ENCODE measurements at places on chromosomes 1 and 21.

DNA sequence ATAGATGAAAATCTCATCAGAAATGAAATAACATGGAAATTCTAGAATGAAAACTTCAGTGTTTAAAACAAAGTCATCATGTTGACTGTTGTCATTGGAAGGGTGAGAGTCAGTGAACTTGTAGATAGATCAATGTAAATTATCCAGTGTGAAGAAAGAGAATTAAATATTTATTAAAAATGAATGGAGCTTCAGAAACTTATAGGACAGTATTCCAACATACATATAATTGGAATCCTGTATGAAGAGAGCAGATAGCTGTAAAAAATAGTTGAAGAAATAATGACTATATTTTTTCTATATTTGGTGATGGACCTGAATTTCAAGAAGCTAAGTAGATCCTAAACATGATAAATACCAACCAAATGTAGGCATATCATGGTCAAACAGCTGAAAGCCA is 60.0 kb downstream of the MAN1A2 start:
- no peak for DNase-seq

DNA sequence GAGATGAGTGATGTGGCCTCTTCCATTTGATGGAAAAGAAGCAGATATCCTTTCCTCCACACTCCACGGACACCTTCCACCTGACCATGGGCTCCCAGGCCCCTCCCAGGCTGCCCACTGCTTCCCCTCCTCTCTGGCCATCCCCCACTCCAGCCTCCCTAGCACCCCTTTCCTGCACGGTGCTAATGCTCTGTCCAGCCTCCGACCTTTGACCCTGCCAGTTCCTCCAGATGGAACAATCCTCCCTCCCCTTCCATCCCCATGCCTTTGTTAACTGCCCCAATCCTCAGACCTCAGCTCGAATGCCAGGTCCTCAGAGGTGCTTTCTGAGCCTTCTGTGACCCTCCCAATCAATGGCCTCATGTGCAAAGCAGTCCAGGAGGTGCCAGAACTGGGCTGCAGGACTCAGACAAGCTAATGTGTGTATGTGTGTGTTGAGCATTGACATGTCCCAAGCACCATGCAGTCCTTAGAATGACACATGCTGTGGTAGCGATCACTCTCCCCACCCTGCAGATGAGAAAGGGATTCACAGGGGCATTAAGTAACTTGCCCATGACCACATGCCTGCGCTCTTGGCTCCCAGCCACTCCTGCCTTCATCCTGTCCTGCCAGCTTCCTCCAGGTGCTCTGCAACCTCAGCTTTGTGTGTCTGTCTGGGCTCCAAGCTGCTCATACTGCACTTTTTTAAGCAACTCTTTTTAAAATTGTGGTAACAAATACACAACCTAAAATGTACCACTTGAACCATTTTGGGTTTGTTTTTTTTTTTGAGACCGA is 63.5 kb upstream of the EDN2 start:
- DNase-seq = no peak

GRCh38 chr1:31487143-31487542 is 74.1 kb downstream of the SERINC2 start:
- no peak for DNase-seq

DNA sequence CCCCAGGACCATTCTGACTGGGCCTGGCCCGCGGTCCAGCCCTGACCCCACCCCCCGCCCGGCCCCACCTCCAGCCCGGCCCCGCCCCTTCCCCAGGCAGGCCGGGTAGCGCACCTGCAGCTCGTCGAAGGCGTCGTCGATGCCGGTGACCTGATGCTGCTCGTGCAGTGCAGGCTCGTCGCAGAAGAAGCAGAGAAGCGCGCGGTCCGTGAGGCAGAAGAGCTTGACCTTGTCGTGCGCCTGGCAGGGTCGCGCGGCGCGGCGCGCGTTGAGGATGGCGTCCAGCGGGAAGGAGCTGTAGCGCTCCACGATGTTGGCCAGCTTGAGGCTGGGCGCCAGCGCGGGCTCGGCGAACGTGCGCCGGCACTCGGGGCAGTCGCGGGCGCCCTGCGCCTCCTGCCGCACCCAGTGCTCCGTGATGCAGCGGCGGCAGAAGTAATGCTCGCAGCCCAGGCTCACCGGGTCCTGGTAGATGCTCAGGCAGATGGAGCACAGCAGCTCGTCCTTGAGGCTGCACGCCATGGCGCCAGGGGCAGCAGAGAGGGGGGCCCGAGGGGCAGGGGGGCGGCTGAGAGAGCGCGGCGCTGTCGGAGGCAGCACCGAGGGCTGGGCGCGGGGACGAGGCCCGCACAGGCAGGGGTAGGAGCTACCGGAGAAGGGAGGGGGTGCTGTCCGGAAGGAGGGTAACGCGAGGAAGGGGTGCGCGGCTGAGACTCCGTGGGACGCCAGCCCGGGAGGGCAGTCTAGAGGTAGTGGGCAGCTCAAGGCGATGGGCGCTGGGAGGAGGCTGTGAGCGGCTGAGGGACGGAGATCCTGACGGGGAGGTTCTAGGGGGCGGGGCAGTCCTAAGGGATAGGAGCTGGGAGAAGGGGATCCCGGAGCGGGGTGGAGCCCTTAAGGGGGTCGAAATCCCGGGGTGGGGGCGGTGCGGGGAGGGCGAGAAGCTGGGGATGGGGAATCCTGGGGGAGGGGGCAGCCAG is 642 bp downstream of the TRIM62 start:
- DNase-seq = peak; percentile 61

- DNase-seq = no peak
These were observed 76.9 kb downstream of the RAP1GAP start for GRCh38 chr1:21592086-21592865.

DNA sequence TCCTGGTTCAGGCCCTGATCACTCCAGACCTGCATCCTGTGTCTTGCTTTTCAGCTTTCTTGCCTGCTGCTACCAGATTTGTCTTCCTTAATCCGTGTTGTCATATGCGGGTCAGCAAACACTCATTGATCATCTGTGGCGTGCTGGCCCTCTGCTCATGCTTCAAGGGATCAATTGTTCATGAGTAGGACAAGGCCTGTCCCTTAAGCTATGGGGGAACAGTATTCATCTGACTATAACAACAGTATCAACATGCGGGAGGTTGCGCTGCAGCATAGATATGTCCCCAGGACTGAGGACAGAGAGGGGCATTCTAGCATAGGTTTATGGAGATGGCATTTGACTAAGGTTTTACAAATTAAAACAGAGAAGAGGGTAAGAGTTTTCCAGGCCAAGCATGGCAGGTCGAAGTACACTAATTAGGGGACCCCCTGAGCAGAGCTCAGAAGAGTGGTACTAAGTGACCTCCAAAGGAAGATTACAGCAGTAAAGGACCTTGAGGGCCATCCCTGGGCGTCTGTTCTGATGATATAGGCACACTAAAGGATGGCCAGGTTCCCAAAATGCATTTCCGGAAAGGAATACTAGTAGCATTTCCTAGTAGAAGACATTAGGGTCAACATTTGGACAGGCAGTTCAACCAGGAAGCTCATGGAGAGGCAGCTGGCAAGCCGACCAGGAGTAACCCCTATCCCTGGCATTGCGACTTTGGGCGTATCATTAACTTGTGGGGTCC is 811 bp upstream of the ZNF672 start:
- no peak for DNase-seq

GRCh38 chr1:104629589-104629988 is 879.9 kb downstream of the AMY1C start:
- DNase-seq = no peak

DNA sequence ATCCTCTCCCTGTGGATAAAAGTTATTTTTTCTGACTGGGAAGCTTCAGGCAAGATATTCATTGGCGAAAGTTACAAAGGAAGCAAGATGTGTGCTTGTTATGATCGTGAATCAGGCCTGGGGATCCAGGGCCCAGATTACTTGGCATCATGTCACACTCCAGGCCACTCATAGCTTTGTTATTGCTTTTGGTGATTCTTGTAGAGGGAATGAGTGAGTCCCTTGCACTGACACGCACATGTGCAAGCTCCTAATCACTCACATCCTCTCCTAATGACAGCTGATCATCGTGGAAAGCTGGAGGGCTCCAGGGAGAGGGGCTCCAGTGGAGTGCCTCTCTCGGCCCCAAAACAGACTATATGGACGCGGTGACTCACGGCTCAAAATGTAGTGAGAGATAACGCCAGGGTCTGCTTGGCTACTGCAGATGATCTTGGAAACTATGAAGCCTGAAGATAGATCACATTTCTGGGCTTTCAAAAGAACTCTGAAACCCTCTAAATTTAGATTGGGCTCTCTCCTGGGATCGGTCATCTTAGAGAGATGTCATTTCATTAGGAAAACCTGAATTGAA is 481.1 kb upstream of the USP24 start:
- DNase-seq = no peak

- DNase-seq = no peak
These were observed 817.6 kb downstream of the KCNT2 start for GRCh38 chr1:195790514-195791168.

- no peak for DNase-seq
These were observed 16.0 kb downstream of the DISC1 start for GRCh38 chr1:231642618-231643017.

GRCh38 chr1:203473781-203474305 is 1.8 kb upstream of the PRELP start:
- DNase-seq = no peak

DNA sequence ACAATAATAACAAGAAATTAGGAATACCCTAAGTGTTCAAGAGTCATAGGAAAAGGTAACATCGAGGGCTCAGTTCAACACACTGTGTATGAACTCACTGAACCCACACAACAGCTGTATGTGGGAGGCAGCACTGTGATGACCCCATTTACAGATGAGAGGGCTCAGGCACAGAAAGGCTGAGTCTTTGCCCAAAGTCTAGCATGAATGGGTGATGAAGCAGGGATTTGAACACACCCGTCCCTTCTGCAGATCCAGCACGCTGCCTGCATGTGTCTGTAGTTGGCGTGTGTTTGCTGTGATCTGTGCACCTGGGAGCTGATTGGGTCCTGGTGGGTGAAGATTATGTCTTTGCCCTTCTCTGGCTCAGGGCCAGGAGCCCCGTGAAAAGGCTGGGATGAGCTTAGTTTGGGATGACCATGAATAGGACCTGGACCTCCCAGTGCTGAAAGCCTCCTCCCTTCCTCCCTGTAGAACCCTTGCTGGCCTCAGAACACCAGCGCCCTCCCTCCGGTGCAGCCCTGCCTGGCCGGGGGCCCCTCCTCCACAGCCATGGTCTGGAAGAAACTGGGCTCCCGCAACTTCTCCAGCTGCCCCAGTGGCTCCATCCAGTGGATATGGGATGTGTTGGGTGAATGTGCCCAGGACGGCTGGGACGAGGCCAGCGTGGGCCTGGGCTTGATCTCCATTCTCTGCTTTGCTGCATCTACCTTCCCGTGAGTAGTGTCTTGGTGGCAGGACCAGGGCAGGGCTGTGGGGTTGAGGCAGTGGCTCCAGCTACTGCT is 5.2 kb downstream of the SLC66A1 start:
- DNase-seq = no peak

GRCh38 chr1:8460784-8461183 is 142.9 kb downstream of the SLC45A1 start:
- no peak for DNase-seq

DNA sequence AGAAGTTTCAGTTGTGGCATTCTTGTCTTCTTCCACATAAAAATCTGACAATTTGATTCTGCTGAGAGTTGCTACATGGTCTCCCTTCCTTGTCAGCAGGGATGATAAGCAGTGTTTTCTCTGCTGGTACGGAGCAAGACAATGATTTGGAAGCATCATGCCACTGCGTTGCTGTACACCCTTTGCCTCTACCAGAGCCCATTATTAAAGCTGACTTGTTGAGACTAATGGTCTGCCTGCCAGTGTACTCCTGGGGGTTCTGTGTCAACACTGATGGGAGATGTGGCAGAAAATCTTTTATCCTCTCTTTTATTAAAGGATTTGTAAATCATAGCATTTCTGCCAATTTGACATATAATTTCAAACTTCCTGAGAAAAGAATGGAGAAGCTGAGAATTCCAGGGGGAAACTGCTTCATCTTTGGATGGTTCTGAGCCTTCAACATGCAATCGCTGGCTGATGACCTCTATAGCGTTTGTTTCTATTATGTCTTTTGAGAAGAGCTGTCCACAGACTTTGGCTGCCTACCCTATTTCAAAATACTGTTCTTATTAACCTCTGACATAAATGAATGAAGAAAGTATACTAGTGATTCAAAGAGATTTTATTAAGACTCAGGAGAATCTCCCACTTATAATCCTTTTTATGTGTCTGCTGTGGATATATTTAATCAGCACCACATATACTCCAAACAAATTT is 47.9 kb upstream of the DYNLT5 start:
- no peak for DNase-seq

DNA sequence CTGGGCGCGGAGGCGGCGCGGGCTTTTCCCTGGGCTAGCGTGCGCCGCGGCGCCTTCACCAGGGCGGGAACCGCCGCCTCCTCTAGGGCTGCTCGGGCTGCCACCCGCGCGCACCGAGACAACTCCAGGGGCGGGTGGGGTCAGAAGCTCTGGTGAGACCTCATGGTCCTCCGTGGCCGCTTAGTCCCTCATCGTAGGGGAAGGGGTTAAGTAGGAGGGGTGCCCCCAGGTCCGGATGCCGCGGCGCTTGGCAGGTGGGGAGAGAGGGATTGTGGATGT is 559 bp downstream of the SERTAD4 start:
- DNase-seq = no peak

DNA sequence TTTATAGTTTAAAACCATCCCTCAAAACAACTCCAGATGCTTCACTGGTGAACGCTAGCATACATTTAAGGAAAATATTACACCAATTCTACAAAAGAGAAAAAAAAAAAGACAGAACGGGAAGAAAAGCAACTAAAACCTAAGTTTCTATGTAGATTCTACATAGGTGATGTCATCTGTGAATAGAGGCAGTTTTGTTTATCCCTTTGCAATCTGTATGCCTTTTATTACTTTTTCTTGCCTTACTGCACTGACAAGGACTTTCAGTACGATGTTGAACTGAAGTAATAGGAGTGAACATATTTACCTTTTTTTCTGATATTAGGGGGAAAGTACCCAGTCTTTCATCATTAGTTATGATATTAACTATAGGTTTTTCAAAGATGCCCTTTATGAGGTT is 101.7 kb upstream of the HAO2 start:
- DNase-seq = no peak

GRCh38 chr1:180208264-180208663 is 21.8 kb upstream of the LHX4 start:
- DNase-seq = no peak

GRCh38 chr1:184929711-184930202 is 44.6 kb downstream of the NIBAN1 start:
- DNase-seq = no peak

GRCh38 chr1:10429868-10430215 is 391 bp upstream of the CENPS start:
- no peak for DNase-seq

GRCh38 chr1:6967431-6968111 is 182.3 kb downstream of the CAMTA1 start:
- DNase-seq = no peak

Data from activated naive CD8-positive, alpha-beta T cell treated with anti-CD3 and anti-CD28 coated beads, Interleukin-2, amount 50 U/mL, for 16 hours (primary cell).